ENCODE measurements at places on chromosomes 3 and 15.

- no peak for DNase-seq
These were observed 242.8 kb upstream of the UBE2E2 start for GRCh38 chr3:22960105-22960984.

DNA sequence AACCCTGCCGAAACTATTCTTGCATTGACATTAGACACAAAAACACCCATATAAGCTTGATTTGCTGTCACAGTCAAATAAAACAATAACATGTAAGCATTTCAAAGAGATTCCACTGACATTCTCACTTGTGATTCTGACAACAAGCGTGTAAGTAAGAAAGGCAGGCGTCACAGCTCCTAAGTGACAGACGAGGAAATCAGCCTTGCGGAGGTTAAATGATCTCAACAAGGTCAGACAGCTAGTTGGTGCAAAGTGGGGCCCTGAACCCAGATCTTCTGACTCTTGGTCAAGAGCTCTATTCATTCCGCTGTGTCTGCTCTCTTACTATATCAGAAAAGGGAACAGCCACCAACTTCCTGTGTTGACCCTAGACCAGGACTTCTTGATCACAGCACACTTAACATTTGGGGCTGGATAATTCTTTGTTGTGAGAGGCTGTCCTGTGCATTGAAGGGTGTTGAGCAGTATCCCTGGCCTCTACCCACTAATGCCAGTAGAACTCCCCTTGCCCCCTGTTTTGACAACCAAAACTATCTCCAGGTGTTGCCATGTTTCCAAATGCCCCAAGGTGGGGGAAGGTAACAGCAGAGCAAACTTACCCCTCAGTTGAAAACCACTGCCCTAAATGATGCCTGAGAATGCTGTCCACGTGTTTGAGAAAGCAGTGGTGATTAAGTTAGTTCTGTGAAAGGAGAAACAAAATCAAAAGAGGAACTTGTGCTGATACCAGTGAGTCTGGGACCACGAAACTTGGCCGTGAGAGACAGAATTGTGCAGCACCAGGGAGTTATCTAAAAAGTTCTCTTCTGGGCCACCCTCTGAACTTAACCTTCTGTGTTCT, 86.1 kb downstream of the LIPC start:
- peak; percentile 48 for DNase-seq

DNA sequence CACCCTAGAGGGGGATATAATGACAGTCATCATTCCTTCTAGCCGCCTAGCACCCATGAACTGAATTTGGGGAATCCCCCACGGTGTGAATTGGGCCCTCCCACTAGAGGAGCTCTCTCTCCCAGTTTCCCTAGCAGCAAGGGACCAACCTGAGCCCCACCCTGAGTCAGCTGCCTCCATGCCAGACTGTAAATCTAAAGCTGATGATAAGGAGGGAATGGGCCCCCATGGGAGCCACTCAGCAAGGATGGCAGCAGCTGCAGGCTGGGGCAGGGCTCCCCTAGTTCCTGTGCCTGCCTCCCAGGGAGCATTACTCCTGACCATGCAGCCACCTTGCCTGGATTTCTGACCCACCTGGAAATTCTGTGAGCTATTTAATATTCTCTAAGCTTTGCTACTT, 57.0 kb upstream of the PXYLP1 start:
- no peak for DNase-seq

GRCh38 chr3:4845882-4846281, 133.4 kb upstream of the BHLHE40 start:
- DNase-seq, result peak; percentile 82

GRCh38 chr15:92637626-92638025, 17.9 kb downstream of the FAM174B start:
- no peak for DNase-seq

DNA sequence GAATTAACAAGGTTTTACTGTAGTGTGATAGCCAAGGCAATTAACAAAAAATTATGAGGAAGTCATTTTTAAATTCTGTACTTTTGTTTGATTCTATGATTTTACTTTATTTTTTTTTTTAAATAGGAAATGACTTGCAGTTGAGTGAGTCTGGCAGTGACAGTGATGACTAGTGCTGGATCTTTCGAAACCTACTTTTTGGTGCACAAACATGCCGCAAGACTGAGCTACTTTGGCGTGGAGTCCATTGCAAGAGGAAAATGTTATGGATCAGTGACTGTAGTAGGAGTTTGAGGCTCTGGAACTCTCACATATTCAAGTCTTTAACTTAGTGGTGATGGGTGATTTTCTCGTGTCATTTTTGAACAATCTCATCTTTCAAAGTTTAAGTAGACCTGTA, 11.6 kb downstream of the EAF1 start:
- DNase-seq, result peak; percentile 34

- DNase-seq, result no peak
These were observed 87.0 kb downstream of the PLXNA1 start for GRCh38 chr3:127069814-127070440.

DNA sequence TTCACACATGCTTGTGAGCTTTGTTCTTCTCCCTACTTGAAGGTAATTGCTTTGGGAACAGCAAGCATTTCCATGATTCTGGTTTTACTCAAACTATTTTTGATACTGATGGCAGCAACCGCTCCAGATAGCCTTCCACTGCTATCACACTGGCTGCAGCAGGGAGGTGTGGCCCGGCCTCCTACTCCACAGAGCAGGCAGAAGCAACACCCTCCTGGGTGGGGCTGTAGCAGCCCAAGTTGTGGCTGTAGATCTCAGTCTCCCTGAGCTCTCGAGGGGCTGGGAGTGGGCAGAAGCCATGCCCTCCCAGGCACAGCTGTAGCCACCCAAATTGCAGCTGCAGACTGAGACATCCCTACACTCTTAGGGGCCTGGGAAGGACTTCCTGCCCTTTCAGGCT, 878.8 kb upstream of the GBE1 start:
- DNase-seq, result no peak

Measured in CD4-positive, alpha-beta T cell treated with Interleukin-4 for 1 hour (primary cell).